ENCODE measurements at places on chromosomes 16 and 17.

DNA sequence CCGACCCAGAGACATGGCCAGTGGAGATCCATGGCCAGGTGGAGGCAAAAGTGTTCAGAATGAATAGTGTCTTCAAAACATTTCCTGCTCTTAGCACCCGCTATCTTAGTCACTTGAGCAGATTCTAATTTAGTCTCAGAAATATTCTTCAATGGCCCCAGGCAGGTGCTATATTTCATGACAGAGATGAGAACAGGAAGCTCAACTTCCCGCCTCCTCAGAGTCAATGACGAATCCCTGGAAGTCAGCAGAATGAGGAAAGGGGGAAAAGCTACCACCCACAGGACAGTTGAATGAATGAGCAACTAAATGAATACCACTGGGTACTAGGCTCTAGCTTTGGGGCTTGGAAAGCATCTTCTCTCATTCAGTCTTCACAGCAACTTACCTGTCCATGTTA is 147.2 kb downstream of the ASIC2 start:
- no peak for DNase-seq

- no peak for DNase-seq
Observed at GRCh38 chr17:82055023-82055964, 3.6 kb downstream of the GPS1 start.

DNA sequence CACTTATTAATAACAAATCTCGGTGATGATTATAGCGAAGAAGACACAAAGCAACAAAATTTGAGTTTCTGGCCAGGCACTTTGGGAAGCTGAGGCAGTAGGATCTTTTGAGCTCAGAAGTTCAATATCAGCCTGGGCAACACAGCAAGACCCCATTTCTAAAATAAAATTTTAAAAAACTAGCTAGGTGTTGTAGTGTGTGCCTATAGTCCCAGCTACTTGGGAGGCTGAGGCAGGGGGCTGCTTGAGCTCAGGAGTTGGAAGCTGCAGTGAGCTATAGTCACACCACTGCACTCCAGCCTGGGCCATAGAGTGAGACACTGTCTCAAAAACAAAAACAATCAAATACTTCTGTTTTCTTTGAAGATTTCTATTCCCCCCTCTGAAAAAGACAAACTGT is 104.9 kb downstream of the SYCE1L start:
- DNase-seq, result no peak

DNA sequence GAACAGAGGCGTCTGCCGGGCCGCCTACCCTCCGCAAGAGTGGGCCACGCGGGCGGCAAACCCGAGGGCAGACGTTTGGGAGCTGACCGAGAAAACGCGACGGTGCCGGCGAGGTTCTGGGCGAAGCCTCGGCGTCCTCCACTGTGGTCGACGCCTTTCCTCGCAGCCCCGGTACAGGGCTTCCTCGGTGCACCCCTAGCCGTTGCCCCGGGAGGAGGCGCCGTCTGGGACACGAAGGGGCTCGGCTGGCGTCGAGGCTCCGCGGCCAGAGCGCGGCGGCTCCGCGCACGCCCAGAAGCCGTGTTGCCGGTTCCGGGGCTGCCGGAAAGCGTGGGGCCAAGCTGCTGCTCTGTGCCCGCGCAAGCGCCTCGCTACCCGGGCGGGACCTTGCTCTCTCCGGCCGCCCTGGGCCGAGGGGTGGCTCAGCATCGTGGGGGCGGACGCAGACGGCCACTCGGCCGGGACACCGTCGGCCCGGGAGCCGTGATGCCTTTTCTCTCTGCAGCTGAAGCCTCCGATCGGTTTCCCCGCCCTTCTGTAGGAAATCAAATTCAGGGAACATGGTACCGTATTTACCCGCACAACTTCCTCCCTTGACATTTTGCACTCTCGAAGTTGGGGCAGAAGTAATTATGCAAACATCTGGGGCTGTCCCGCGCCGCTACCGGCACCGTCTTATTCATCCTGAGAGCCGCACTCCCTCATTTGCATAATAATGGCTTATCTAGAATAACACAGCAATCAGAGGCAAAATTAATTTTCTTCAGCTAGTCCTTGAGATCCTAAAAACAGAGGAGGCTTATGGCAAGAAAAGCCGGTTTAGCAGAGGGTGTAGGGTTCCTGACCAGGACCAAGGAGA is 7.3 kb upstream of the CBX8 start:
- no peak for DNase-seq

GRCh38 chr17:46150216-46150963 is 42.8 kb downstream of the KANSL1 start:
- no peak for DNase-seq

DNA sequence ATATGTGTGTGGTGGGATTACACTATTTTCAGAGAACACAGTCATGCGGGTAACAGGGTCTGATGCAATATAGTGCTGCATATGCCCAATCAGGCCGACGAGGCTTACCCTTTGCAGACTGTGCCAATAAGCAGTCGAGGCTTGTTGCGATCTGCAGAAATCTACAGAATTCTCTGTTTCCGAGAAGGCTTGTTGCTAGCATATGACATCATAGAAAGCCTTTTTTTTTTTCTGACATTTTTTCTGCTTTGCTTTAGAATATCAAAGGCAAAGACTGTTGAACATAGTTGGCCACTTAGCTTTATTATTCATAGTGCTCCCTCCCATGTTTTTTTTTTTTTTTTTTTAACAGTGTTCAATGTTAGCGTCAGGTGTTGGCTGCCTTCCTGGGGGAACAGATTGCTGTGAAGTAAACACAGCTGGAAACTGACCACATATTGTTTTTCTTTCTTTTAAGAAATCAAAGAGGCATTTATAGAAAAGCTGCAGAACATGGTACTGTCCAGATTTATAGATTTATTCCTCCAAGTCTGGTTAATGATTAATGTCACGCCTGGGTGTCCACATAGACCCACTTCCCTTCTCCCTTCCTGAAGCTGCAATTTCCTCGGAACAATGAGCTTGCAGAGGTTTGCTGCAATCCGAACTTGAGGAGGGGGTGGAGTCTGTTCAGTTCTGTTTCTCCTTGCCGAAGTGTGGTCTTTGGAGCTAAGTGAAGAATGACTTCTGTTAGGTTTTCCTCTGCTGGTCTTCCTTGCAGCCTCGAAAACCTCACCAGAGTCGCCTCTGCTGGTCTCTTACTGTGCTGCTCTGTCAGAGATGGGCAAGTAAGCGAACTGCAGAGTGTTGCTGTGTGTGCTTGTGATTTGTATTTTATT is 87.3 kb downstream of the MAP2K6 start:
- no peak for DNase-seq

DNA sequence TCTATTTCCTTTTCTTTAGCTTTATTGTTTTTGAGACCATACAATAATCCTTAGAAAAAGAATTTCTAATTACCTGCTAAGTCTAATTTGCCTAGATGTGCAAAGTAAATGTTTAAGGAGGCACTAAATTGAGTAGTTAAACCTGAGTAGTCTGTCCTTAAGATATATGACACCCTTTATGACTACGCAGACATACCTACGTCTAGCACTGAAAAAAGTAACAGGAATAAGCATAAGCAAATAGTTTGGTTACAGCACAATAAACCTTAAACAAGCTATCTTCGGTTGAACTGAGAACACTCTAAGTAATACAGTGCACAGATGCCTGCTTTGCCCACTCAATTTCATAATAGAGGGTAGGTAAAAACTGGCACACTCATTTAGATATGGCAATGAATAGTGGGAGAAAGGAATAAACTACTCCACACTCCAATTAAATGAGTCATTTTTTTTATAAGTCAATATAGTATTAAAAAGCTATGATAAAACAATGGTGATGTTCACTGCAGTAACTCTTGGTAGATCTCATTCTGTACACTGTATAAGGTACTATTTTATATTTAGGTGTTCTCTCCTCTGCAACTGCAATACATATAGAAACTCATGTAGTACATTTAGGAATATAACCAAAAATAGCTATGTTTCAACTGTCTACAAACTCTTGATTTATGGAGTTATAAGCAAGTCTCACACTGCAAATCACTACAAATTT is 19.7 kb upstream of the INTS2 start:
- no peak for DNase-seq

GRCh38 chr16:19228575-19228974 is 57.0 kb upstream of the CLEC19A start:
- no peak for DNase-seq

All from stimulated activated CD8-positive, alpha-beta memory T cell treated with anti-CD3 and anti-CD28 coated beads, Interleukin-15, amount 100 ng/mL, for 24 hours (primary cell).